ENCODE measurements at places on chromosomes 2 and 18. TPM values are rescaled to one million over a fixed set of nuclear protein-coding genes. Genes with fewer than 3 reads are reported as not detected.

C2orf81 gene
- total RNA-seq = 1.6 TPM

TTR gene
- not detected for total RNA-seq

SLC23A3 gene
- 2.2 TPM for total RNA-seq

RIT2 gene
- total RNA-seq = not detected

ANKRD30BL gene
- 2.2 TPM for total RNA-seq

LOXL3 gene
- total RNA-seq = 0.88 TPM

ZNF396 gene
- 0.84 TPM for total RNA-seq

ILKAP gene
- total RNA-seq = 65.1 TPM

GPN1 gene
- total RNA-seq = 61.1 TPM

ALPP gene
- total RNA-seq = not detected

TRABD2A gene
- 0.46 TPM for total RNA-seq

DNA sequence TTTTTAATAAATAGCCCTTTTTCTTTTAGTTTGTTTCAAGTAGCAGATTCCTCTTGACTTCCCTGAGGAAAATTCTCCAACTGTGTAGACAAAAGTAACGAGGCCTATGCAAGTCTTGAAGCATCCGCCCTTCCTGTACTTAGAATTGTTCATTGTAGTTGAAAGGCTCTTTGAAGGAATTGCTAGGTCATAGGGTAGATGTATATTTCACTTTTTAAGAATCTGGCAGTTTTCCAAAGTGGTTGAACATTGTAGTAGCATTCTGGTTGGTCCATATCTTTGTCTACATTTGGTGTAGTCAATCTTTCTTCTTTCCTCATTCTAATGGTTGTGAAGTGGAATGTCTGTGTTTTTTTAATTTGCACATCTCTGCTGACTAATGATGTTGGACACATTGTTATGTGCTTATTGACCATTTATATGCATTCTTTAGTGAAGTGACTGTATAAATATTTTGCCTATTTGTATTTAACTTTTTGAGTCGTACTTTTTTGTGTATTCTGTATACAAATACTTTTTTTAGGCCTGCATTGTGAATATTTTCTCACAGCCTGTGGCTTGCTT, 5.6 kb upstream of the SERPINB11 start:
- no peak overlapping the region for H3K4me3 ChIP-seq
- H3K27me3 ChIP-seq = no peaks in the 10 kb centered on the region
- H3K4me1 ChIP-seq = no peaks in the 10 kb centered on the region
- no peak overlapping the region for H3K27ac ChIP-seq
- no peak for DNase-seq

DNA sequence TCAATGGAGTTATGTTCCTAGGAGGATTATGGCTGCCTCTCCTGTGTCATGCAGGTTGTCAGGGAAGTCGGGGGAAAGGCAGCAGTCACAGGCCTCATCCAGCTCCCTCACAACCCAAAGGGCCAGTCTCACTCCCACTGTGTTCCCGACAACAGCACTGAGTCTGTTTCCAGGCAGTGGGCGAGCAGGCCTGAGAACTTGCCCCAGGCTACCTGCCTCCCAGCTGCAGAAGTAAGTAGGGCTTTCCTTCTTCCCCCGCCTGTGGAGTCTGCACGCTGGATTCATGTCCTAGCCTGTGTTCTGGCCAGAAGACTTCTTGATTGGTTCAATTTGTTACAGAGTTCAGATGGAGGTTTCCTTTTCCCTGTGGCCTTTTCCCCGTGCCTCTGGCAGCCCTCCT, 8.2 kb upstream of the ZNF638 start:
- no peaks in the 10 kb centered on the region for H3K27me3 ChIP-seq
- DNase-seq = no peak
- H3K4me3 ChIP-seq = no peak overlapping the region

GRCh38 chr2:105954891-105955290, 210.2 kb downstream of the NCK2 start:
- no peak overlapping the region for H3K4me3 ChIP-seq
- H3K27me3 ChIP-seq = peaks cover 12% of the 10 kb centered on the region
- H3K36me3 ChIP-seq = no peaks in the 10 kb centered on the region
- H3K27ac ChIP-seq = no peak overlapping the region

- H3K27me3 ChIP-seq = no peaks in the 10 kb centered on the region
- H3K4me3 ChIP-seq = no peak overlapping the region
- H3K27ac ChIP-seq = no peak overlapping the region
These were observed 98.3 kb upstream of the UGP2 start for GRCh38 chr2:63743170-63743981.

GRCh38 chr2:221437056-221437455, 135.0 kb downstream of the EPHA4 start:
- H3K36me3 ChIP-seq = peaks cover 9% of the 10 kb centered on the region
- H3K27ac ChIP-seq = no peak overlapping the region
- H3K4me1 ChIP-seq = no peaks in the 10 kb centered on the region
- H3K4me3 ChIP-seq = no peak overlapping the region
- DNase-seq = no peak

DNA sequence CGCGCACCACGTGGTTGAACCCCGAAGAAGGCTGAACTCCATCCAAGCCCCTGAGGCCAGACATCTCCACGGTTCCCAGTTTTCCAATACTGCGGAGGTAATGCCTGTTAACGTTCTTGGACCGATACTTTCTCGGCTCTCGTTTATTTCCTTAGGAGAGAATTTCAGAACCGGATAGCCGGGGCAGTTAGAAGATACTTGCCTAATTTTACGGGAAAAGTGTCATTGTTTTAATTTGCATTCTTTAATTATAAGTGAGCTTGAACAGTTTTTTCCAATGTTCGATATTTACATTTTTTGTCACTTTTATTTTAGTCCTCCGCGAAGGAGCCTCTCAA, 10.2 kb upstream of the KCNG2 start:
- H3K27me3 ChIP-seq = peaks cover 66% of the 10 kb centered on the region
- no peak overlapping the region for H3K27ac ChIP-seq
- no peak overlapping the region for H3K4me3 ChIP-seq
- H3K4me1 ChIP-seq = no peaks in the 10 kb centered on the region
- H3K36me3 ChIP-seq = no peaks in the 10 kb centered on the region
- no peak for DNase-seq

DNA sequence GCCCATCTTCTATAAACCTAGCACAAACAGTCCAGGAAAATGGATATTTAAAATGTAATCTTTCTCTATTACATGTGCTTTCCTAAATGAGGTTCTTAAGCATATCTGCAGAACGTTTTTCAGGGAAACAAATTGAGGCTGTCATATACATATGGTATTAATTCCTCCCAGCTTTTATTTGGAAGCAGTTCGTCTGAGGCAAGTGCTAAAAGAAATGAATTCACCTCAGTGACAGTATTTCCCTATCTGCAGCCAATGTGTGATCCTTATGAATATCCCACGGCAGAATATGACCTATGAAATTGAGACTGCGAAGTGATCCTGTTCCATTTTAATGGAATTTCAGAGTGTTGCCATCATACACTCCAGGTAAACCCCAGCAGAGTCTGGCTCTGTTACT, 7.1 kb downstream of the MYOM1 start:
- no peak overlapping the region for H3K27ac ChIP-seq
- no peaks in the 10 kb centered on the region for H3K27me3 ChIP-seq
- H3K4me1 ChIP-seq = peaks cover 4% of the 10 kb centered on the region
- no peaks in the 10 kb centered on the region for H3K36me3 ChIP-seq
- no peak for DNase-seq

DNA sequence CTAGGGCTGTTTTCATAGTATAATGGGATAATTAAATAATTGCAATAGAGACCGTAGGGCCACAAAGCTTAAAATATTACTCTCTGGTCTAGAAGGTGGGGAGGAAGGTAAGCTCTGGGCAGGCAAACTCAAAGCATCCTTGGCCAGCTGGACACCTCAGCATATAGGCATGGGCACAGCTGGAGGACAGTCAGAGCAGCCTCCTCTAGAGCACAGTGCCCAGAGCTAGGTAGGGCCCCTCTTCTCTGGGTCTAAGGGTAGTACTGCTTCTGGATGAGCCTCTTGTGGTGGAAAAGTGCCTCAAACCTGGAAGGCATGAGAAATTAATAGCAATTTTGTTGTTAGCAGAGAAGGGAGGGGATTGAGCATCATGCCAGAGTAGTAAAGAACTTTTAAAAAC, 291.3 kb upstream of the FBXO11 start:
- H3K4me3 ChIP-seq = no peak overlapping the region
- no peaks in the 10 kb centered on the region for H3K27me3 ChIP-seq
- H3K36me3 ChIP-seq = no peaks in the 10 kb centered on the region
- H3K27ac ChIP-seq = no peak overlapping the region
- no peak for DNase-seq

DNA sequence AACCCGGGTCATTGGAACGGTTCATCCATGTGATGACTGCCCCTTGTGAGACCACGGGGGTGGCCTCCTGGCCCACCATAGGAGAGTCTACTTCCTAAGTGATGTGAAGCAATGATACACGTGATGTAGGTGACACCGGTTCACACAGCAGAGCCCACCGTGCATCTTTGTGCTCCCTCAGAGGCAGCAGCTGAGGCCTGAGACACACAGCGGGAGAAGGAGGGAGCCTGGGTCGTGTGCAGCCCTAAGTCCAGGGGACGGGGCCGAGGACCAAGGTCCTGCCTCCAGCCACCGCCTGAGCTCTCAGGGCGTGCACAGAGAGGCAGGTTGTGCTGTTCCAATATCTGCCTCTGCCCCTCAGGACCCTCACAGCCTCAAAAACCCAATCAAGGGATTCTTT, 377.2 kb upstream of the SALL3 start:
- H3K27me3 ChIP-seq = no peaks in the 10 kb centered on the region
- no peaks in the 10 kb centered on the region for H3K4me1 ChIP-seq
- DNase-seq = no peak
- no peak overlapping the region for H3K27ac ChIP-seq

DNA sequence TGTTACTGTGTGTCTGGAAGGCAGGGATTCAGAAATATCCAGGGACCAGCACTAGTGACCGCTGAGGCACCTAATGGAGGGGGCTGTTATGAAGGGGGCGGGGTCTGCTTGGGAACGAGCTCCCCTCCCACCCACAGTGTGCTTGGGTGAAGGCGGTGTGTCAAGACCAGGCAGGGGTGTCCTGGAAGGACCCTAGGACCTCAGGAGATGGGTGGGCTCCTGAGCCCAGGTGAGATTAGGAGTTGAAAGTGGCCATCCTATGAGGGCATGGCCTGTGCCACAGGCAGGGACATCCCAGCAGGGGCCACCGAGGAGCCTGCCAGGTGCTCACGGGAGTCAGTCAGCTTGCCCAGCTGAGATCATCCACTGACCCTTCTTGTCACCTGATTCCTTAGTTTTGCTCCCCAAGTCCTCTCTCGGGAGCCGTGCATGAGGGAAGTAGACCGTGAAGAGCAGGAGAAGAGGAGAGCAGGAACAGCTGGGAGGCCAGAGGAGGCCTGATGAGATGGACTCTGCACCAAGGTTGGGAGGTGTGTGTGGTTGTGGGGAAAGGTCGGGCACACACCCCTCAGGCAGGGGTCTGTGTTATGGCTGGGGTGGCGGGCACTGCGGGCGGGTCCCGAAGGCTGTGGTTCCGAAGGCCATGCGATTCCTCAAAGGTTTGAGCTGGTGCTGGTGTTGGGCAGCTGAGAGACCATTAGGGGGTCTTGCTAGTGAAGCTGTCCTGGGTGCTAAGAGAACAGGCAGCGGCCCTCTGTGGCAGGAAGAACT, 180.9 kb upstream of the HS6ST1 start:
- no peaks in the 10 kb centered on the region for H3K36me3 ChIP-seq
- H3K27ac ChIP-seq = no peak overlapping the region
- no peaks in the 10 kb centered on the region for H3K27me3 ChIP-seq
- DNase-seq = no peak

DNA sequence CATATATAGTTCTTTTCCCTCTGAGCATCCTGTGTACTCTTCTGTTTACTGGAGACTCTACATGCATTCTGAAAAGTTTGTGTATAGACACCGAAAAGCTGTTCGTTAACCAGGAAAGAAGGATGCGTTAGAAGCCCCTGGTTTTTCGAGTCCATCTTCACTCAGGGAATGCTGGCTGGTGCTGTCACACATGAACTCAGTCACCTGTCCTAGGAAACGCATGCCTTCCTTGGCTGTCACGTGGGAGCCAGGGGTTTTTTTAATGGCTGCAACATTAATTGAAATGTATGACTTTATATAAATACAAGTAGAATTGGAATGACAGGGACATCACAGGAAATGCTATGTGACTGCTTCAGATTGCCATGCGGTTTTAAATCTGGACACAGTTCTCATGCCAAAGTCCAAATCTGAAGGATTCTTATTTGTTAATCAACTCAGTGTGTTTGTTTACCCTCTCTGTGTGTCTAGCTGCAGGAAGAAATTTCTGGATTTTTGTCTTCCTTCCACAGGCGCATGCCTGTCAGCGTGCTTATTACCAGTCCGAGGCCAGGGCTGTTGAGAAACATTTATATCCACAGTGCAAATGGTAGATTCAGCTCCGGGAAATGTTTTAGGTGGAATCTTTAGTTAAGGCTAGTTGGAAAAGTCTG, 2.6 kb downstream of the RAMP1 start:
- H3K4me1 ChIP-seq = peaks cover 8% of the 10 kb centered on the region
- no peak overlapping the region for H3K4me3 ChIP-seq
- H3K27me3 ChIP-seq = no peaks in the 10 kb centered on the region

GRCh38 chr2:105641389-105641811, 103.3 kb upstream of the NCK2 start:
- DNase-seq = no peak
- H3K36me3 ChIP-seq = no peaks in the 10 kb centered on the region
- no peaks in the 10 kb centered on the region for H3K4me1 ChIP-seq
- H3K27me3 ChIP-seq = peaks cover 32% of the 10 kb centered on the region
- H3K4me3 ChIP-seq = no peak overlapping the region

GRCh38 chr2:129802290-129802689, 177.2 kb upstream of the RAB6C start:
- H3K27ac ChIP-seq = no peak overlapping the region
- no peaks in the 10 kb centered on the region for H3K36me3 ChIP-seq
- H3K27me3 ChIP-seq = peaks cover 29% of the 10 kb centered on the region
- H3K4me3 ChIP-seq = no peak overlapping the region
- peaks cover 8% of the 10 kb centered on the region for H3K4me1 ChIP-seq

- H3K27me3 ChIP-seq = no peaks in the 10 kb centered on the region
- no peak overlapping the region for H3K27ac ChIP-seq
- DNase-seq = peak; percentile 26
- no peak overlapping the region for H3K4me3 ChIP-seq
These were observed 115.2 kb downstream of the DIS3L2 start for GRCh38 chr2:232076736-232077135.

DNA sequence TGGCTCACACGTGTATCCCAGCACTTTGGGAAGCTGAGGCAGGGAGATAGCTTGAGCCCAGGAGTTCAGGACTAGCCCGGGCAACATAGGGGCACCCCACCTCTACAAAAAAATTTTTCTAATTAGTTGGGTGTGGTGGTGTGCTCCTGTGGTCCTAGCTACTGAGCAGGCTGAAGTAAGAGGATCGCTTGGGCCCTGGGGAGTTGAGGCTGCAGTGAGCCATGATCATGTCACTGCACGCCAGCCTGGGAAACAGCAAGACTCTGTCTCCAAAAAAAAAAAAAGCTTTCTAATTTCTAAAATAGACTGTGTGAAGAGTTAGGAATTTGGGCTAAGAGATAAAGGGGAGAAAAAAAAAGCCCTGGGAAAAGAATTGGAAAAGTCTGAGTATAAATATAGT, 51.9 kb upstream of the NAB1 start:
- H3K4me3 ChIP-seq = no peak overlapping the region
- H3K4me1 ChIP-seq = no peaks in the 10 kb centered on the region
- no peak for DNase-seq

Measured in A673 (cell line).